Fibroblast of skin of abdomen (primary cell): ENCODE measurements at places on chromosomes 6 and 20.

DNA sequence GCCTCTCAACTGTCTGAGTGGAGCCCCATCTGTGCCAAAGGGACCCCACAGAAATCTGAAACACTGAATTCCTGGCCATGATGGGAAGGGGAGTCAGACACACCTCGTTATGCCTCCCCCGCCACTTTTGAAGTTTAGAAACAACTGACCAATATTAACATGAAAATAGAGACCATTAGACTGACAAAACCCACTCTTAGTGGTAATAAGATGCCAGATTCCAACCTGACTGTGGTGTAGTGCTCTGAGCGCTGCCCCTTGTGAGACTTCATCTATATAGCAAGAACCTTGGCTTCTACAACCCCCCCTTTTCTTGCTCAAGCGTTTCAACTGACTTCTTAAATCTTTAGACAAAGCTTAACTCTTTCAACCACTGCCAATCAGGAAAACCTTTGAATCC is 46.1 kb upstream of the UNC93A start:
- no peak for DNase-seq

DNA sequence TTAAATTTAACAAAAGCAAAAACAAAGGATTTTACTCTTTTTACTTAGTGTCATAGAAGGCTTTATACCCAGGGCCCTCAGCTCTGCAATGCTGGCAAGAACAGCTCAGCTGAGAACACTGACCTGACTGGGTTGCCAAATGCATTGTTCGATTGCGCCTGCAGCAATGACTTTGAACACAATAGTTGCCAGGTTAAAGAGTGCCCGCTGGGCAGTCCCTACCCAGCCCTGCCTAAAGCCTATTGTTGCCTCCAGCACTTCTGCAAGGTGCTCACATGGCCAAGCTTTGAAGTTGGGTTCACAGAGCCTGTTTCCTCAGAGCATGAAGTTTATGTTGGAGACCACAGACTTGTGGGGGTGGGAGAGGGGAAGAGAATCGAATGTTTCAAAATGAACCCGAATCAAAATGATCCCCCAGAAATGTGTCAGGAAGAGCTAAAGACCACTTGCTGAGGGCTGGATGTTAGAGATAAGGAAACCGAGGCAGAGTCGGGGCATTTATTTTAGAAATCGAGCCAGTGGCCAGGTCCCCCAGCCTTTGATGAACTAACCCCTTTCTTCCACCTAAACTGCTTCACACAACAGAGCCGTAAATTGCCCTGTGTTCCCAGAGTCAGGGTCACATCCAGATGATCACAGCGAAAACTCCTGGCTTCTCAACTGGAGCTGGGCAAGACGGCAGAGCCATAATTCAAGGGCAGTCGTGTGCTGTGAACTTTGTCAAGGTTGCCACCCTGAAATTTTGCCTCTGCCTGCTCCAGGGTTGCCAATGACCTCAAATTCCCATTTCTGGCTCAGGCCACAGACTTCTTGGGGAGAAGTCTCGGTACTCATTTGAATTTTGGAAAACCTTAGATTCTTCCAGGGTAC is 55.0 kb downstream of the FOXA2 start:
- no peak for DNase-seq

DNA sequence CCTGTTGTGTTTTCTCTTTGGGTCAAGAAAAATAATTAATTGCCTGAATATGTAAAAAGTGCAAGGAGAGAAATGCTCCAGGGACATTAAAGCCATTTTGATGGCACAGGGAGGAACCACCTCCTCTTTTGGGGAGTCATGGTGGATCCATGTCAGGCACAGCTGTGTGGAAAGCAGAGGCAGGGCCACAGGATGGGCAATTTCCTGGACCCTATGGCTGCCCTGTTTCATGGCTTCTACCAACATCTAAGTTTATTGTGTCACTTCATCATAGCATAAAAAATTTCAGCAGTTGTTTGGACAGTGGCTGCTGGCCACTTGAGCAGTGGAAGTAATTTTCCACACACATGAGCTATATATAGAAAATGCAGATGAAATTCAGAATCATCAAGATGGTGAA is 238.2 kb downstream of the SYNE1 start:
- no peak for DNase-seq

- no peak for DNase-seq
Measured at GRCh38 chr20:25496968-25497401, 88.3 kb downstream of the NINL start.

GRCh38 chr6:24565196-24565595 is 70.4 kb downstream of the ALDH5A1 start:
- no peak for DNase-seq

DNA sequence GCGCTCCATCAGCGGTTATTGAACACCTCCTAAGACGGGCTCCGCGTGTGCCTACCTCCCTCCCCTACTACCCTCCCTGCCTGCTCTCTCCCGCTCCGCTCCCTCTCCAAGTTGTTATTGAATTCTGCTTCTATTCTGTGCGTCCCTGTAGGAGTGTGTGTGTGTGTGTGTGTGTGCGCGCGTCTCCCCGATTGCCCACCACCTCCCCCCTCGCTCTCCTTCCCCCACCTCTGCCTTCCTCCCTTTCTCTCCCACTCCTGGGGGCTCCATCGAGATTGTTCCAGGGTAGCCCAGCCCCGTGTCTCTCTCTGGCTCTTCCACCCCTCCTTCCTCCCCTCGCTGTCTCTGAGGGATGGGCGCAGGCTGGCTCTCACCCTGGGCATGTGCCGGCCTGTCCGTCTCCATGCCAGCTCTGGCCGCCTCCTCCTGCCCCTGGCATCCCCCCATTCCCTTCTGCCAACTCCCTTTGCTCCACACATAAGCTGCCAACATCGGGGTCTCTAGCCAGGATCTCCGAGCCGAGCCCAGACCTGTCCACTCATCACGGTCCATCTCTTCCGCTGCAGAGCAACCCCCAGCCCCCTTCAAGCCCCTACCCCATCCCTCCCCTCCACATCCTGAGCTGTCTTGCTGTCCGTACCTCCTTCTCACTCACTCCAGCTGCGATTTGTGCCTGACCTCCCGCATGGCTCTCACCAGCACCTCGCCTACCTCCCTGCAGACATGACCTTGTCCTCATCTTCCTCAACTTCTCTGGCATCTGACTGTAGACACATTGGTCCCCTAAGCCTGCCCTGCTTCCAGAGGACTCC is 68.5 kb downstream of the SRC start:
- no peak for DNase-seq

DNA sequence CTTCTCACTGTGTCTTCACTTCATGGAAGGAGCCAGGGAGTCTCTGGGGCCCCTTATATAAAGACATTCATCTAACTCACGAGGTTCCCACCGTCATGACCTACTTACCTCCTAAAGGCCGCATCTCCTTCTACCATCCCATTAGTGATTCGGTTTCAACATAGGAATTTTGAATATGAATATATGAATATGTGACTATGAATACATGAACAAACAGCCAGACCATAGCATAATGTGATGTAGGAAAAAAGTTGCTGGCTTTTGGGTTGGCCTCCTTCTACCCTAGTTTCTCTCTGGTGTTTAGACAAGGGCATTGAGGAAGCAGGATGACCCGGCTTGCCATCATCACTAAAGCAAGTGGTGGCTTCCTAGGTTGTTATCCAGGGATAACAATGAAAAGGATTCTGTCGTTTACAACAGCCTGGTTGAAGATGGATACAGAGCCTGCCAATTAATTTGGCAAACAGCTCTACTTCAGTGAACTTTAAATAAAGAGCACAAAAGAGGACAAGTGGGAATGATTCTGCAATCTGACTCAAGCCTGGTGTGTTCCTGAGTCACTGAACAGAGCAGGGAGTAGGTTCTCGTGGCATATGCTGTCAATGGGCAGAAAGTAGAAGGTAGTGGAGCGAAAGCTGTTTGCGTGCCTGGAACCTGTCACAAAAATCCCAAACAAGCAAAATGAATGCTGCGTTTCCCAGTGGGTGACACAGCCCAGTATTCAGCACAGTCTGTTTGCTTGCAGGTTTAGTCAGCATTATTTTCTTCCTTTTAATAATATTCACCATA is 44.0 kb upstream of the DOK5 start:
- no peak for DNase-seq

- no peak for DNase-seq
Measured at GRCh38 chr6:10082385-10082784, 332.5 kb downstream of the TFAP2A start.

GRCh38 chr6:137208279-137208678 is 10.9 kb downstream of the IFNGR1 start:
- no peak for DNase-seq

DNA sequence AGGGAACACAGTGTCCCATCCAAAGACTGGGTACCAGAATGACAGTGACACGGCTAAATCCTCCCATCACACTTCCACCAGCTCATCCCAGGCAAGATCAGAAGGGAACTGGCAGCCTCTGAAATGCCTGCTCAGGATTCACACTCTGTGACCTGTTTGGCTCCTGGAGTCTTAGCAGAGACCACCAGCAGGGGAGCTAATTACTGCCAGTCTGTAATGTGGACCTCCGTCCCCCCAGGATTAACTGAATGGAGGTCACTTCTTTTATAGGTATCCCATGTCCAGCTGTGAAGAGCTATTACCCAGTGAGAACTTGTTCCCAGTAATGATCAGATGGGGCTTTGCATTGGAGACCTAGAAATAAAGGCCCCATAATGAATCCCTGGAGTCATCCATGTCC is 45.2 kb downstream of the DEFB114 start:
- DNase-seq, result no peak

GRCh38 chr6:105424175-105424783 is 21.4 kb upstream of the PREP start:
- peak; percentile 50 for DNase-seq

GRCh38 chr20:46237227-46237626 is 71.1 kb downstream of the CDH22 start:
- DNase-seq, result no peak

GRCh38 chr20:16974080-16974854 is 226.1 kb downstream of the OTOR start:
- DNase-seq, result no peak

- no peak for DNase-seq
Measured at GRCh38 chr20:47479506-47479905, 22.2 kb upstream of the NCOA3 start.

DNA sequence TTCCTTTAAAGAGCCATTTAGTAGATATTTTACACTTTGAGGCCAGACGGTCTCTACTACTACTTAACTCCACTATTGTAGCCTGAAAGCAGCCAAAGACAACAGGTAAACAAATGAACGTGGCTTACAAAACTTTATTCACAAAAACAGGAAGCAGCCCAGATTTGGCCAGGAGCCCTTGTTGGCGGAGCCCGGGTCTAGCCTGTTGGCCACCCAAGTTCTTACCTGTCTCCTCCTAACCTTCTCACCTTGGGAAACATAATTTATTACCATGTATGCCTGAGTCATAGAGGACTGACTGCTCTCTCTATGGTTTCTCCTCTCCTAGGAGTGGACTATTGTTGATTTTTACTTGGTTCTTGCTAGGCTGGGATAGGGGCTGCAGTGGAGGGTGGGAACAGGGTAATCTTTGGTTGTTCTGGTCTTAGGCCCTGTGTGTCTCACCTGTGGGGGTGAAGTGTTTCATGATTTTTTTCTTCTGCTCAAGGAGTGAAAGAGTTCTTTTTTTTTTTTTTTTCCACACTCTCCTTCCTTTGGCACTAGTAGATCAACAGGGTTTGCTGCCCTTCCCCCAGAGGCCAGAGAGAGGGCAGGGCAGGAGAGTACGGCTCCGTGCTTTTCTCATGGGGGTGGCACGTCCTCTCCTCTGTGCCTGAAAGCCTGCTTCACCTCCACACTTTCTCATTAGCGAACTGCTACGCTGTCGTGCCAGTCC is 90.0 kb downstream of the RPP40 start:
- DNase-seq, result no peak

GRCh38 chr6:70844301-70844700 is 112.6 kb downstream of the B3GAT2 start:
- DNase-seq, result no peak

GRCh38 chr6:141540207-141540606 is 592.5 kb upstream of the GJE1 start:
- no peak for DNase-seq

DNA sequence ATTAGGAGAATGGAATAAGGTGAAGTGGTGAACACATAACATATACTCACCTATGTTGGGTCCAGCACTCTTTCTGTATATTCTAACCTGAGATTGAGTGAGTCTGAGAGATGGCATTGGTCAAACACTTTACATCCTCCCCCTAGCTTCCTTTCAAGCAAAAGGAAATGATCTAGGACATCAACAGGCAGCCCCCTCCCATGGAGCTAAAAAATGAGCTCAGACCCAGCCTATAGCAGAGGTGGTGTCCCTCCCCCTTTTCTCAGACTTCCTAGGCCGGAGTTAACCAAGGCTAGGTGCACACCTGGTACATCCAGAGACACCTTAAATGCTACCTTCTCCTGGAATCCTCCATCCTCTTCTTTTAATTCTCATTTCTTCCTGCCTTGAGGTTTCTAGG is 5.5 kb upstream of the SDC4 start:
- DNase-seq, result no peak

- peak; percentile 66 for DNase-seq
Measured at GRCh38 chr20:63574156-63574828, at the start of gene HELZ2. HELZ2 (minus strand) TSS chr20:63574239; CDS start chr20:63572385, 1,854 bp downstream.

GRCh38 chr6:142867988-142868812 is 76.8 kb downstream of the HIVEP2 start:
- peak; percentile 30 for DNase-seq

GRCh38 chr6:104862456-104862855 is 2.7 kb upstream of the HACE1 start:
- DNase-seq, result peak; percentile 9
